Activated CD4-positive, alpha-beta memory T cell treated with anti-CD3 and anti-CD28 coated beads for 36 hours (primary cell): ENCODE measurements at places on chromosomes 7 and 10.
A peak's percentile ranks its signal among the peaks of the same experiment; 100 is the strongest.

DNA sequence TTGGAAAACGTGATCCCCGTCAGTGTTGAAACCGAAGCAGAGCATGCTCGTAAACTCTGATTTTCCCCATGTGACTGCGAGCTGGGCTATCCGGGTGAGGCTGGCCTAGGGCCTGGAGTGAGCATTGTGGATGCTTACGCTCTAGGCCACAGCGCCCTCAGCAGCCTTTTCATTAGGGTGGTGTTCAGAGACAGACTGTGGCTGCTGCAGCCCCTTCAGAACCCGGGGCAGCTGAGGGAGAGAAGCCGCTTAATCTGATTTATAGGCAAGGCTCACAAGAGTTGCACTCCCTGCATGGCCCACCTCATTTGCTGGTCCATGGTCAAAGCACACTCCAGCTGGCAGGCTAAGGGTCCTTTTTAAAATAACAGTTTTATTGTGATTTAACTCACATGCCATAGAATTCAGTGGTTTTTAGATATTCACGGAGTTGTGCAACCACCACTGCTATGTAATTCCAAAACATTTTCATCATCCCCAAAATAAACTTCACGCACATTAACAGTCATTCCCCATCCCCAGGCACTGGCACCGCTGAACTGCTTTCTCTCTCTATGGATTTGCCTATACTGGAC, 72.5 kb downstream of the SYPL1 start:
- DNase-seq, result no peak

GRCh38 chr10:132637477-132638129, 100.0 kb downstream of the INPP5A start:
- DNase-seq, result peak; percentile 22

- DNase-seq, result no peak
Observed at GRCh38 chr10:126902157-126902556, 3.1 kb upstream of the DOCK1 start.

DNA sequence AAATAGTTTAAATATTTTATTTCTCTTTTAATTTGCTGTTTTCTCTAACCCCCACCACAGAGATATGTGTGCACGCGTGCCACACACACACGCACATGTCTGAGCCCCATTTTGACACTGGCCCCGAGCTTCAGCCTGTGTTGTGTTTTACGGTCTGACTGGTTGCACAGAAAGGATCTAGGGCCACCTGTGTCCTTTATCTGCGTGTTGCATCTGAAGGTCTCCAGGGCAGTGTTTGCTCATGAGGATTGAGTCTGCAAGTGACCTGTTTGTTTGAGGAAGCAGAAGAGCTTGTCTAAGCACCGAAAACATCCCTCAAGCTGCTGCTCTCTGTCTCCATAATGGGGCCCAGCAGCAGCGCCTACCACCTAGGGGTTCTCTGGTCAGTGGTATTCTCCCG, 266.4 kb upstream of the LYZL1 start:
- no peak for DNase-seq
